Esophagus squamous epithelium (tissue), 5 donors: ENCODE measurements at places on chromosomes 2 and 18.

DNA sequence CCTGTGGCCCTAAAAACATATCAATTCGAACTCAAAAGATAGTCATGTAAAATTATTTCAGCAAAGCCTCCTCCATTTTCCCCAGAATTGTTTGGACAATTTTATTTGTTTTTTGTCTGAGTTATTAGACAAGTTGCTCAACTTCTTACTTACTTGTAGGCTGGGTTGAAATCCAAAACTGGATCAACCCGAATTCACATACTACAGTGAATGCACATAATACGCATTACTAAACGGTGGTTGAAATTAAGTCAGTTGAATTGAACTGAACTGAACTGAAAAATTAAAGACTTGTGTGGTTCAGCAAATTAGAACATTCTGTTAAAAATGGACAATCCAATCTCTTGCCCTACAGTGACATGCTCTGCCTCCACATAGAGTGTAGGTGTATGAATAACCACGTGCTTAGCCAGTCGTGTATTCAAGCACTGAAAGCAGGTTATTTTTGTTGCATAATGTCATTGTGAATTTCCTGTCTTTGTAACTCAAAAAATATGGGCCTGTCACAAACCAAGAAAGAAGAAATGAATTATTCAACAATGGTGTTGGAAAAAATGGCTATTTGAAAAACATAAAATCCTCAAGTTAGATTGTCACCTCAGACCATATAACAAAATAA lies 441.0 kb downstream of the TXNL1 start:
- DNase-seq: no peak

GRCh38 chr2:118417406-118418120 lies 329.3 kb downstream of the INSIG2 start:
- DNase-seq: no peak

DNA sequence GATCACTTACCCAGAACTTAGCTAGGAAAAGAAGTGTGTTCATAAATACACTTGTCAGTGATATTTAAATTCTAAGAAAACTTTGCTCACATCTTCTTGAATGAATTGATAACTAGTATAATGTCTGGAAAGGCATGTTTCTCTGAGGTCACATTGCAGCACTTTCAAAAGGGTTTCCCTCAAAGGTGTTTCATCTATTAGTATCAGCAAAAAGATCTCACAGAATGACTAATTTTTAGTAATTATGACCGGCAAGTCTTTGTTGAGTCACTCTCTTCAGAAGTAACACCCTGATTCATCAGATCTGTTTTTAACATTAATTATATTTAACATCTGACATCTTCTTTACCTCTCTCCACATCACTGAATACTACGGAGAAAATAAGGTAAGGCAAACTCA lies 222.3 kb downstream of the IKZF2 start:
- no peak for DNase-seq

DNA sequence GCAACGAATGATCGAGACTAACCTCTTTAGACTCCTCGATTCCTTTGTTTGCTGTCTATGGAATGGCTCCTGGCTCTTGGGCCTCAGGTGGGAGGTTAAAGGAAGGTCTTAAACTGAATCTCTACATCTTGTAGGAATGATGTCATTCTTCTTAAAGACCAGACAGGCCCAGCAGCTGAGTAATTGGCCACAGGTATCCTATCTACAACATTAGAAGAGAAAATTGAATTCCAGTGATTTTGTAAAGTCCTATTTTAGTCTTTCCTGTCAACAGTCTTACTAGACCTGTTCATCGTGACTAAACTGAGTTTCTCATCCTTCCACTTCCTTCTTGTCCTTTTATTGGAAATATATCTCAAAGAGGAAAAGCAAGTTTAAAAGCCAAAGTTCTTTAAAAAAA lies 274.8 kb downstream of the ALPK2 start:
- DNase-seq: no peak

DNA sequence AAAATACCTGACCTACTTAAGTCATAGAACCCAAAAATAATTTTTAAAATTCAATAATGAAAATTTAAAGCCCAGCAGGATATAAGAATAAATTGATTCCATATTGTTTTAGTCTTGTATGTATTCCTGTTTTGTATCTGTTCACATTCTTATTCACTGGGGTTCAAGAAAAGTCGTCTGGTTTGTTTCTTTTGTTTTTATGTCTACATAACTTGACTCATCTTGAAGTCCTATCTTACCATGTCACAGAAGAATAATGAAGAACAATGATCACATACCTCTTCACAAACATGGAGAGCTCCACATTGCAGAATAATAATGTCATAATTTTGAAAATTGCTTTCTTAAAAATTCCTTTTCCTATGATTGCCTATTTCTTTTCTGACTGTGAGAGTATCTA lies 43.4 kb upstream of the LRP1B start:
- no peak for DNase-seq

- DNase-seq: no peak
Measured at GRCh38 chr2:129896226-129897100, 83.0 kb upstream of the RAB6C start.

DNA sequence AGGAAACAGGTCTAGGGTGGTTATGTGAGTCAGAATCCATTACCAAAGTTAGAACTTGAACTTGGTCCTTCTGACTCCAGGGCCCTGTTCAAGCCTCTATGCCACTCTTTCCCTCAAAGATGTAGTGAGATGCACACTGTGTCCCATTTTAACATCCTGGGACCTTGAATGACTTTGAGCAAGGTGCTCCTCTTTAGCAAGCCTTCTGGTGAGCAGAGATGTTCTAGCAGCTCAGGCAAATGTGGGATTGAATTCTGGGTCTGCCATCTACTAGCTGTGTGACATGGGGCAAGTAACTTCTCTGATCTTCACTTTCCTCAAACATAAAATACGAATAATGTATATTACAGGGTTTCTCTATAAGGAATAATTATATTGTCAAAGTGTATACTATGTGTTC lies 294.0 kb upstream of the CXCR4 start:
- DNase-seq: no peak

DNA sequence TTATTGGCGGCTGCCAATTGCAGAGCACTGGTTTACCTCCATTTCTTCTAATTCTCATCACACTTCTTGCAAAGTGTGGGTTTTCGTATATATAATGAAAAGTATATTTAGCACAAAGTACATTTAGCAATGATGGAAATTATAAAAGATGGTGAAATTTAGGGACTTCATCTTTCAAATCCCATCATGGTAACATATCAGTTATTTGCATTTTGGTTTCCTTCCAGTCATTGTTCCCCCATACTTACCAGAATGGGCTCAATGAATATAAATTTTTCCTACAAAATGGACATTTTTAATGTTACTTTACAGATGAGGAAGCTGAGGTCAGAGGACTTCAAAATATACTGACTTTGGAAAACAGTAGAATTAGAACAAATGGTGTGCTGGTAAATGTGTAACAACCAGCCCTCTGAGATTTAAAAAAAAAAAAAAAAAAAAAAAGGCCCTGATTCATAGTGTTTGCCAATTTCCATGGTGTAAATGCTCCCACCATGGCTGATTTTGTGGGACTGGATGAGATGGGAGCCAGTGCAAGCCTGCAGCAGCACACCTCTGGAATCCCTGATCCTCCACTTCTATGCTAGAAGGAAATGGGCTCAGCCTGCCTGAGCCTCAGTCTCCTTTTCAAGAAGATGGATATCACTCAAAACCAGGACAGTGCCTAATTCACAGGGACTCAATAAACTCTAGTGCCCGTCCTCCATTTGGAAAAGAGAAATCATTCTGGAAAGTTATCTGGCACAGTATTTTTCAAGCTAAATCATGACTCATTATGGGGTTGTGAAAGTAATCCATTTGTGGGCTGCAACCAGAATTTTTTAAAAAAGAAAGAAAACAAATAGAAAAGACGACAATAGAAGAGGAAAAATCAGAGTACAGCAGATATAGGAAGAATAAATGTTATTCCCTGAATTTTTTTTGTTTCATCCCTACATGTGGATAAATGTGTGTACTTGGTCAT lies 34.0 kb downstream of the LBH start:
- no peak for DNase-seq

DNA sequence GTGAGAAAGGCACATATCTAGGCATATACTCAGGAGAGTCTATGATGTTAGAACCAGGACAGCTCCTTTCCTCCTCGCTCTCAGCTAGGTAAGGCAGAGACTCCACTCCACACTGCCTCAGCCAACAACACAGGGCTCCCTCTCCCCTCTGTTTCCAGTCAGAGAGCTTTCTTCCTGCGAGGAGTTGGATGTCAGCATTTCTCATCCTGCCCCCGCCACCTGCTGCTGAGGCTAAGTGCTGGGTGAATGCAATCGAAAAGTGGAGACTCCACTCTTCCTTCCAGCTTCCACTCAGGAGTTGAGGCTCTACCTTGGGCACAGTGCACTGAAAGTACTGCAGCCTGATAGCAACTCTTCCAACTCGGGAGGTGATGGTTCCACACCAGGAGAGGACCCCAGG lies 177.2 kb upstream of the RAB6C start:
- DNase-seq: no peak

DNA sequence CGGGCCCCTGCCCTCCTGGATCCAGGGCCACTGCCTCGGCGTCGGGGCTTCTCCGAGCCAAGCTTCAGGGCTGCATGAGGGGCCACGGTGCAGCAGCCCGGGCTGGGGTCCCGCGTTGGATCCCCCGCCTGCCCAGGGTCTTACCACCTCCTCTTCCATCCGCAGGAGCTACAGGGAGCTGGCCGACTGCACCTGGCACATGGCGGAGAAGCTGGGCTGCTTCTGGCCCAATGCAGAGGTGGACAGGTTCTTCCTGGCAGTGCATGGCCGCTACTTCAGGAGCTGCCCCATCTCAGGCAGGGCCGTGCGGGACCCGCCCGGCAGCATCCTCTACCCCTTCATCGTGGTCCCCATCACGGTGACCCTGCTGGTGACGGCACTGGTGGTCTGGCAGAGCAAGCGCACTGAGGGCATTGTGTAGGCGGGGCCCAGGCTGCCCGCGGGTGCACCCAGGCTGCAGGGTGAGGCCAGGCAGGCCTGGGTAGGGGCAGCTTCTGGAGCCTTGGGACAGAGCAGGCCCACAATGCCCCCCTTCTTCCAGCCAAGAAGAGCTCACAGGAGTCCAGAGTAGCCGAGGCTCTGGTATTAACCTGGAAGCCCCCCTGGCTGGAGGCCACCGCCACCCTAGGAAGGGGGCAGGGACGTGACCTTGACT lies 52.1 kb downstream of the RAMP1 start:
- DNase-seq: no peak

- no peak for DNase-seq
Measured at GRCh38 chr18:58965291-58966004, 100.8 kb downstream of the ZNF532 start.

DNA sequence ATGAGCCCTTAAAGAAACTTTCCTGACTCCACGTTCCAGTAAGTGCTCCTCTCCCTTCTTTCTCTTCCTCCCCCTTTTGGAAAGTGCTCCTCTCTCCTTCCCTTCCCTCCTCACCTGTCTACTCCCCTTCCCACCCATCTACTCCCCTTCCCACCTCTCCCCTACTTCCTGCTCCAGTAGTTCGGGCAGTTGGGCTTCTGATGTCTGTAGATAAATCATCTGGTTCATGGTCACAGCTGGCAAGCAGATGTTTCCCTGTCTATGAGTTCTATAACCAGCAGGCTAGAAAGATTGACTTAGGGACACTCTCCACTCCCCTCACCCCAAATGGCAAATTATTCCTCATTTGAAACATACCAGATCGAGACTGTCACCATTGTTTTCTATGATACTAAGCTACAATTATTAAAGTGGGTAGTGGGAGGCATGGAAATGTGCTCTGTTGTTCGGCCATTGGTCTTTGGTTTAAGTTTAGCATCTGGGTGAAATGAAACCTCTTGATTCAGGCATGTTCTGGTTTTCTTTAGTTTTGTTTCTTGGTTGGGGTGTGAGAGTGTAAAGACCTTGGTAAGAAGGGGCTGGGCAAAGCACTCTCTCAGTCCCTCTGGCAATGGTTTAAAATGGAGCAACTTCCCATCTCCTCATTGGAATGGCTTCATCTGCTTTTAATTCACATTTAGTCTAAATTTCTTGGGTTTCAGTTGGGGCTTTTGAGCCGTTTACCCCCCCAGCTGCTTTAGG lies 413.2 kb upstream of the SPRED2 start:
- DNase-seq: no peak

DNA sequence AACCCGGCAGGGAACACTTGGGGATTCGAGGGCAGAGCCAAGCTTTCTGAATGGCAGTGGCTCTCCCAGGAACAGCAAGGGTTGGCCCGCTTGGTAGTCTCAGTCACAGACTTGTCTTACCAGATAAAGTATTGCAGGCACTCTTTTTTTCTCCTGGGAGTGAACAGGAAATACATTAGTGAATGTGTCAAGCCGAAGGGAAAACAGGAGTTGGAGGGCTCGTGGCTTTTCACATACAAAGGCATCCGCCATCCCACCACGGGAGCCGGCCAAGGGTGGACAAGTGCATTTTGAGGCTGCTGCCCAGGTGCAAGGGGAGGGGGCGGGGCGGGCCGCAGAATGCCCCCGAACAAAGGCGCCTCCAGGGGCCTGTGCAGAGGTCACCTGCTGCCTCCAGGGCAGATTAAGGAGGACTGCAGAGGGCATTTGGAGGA lies 163.3 kb upstream of the SIX3 start:
- no peak for DNase-seq

DNA sequence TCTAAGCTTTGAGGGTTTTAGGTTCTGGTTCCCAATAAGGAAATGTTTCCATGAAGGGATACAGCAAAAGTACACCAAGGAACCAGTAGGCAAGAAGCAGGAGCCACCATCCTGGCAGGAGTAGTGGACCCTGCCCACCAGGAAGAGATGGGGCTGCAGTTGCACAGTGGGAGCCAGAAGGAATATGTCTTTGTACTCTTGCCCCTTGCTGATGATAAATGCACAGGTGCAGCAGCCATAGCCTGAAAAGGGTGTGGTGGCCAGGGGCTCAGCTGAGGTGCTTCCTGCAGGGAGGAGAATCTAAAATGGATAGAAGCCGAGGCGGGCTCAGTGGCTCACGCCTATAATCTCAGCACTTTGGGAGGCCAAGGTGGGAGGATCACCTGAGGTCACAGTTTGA lies 27.5 kb downstream of the TMEM127 start:
- no peak for DNase-seq

- no peak for DNase-seq
Measured at GRCh38 chr2:10014418-10015190, 28.7 kb upstream of the KLF11 start.

- no peak for DNase-seq
Measured at GRCh38 chr2:208820014-208820688, 413.6 kb downstream of the PTH2R start.

DNA sequence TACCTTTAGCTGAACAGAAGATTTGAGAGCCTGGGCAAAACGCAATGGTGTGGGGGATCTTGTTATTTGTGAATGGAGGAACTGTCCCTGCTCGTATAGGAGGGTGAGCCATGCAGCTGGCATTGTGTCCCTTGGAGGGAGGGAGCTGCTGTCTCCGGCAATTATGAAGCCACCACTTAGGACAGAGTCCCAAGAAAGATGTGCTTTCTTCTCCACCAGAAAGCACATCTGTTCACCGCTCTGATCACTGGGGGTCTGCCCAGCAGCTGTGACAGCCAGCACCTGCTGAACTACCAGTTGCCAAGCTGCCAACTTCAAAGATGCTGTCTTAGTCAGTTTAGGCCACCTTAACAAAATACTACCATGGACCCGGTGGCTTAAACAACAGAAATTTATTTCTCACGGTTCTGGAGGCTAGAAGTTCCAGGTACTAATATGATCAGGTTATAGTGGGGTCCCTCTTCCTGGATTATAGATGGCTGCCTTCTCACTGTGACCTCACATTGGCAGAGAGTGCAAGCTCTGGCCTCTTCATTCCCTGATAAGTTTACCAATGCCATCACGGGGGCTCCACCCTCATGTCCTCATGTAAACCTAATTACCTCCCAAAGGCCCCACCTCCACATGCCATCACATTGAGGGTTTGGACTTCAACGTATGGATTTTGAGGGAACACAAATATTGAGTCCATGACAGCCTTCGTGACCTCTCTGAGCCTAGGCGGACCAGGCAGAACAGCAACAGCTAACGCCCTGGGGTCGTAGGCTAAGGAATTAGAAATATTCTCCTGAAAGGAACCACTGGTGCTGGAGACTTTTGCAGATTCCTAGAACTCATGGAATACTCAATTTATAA lies 148.3 kb downstream of the RHBDD1 start:
- no peak for DNase-seq
